ENCODE measurements at places on chromosomes 5 and 9.

GRCh38 chr5:147805030-147805454 is 22.5 kb upstream of the JAKMIP2 start:
- no peak for DNase-seq

DNA sequence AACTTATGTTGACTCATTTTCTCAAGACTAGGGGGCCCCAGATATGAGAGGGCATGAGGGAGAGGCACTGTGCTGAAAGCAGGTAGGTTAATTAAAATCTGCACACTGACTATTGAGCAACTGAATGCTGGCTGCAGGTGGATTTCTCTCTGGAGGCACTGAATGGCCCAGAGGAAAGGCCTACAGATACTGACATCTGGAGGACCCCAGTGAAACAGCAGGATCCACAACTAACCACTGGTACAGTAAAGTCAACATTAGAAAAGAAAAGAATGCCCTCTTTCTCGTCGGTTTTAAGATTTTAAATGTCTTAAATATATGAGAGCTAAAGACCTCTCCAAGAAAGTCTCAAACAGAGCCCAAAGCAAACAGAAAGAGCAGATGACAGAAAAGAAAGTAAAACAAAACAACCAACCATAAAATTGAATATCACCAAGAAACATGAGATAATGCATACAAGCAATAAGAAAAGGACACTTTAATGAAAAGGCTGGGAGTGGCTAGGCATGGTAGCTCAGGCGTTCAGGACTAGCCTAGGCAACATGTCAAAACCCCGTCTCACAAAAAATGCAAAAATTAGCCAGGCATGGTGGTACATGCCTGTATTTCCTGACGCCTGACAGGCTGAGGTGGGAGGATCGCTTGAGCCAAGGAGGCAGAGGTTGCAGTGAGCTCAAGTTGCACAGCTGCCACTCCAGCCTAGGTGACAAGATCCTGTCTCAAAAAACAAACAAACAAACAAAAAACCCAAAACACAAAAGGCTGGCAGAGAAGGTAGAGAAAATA is 43.3 kb downstream of the PUM3 start:
- no peak for DNase-seq

DNA sequence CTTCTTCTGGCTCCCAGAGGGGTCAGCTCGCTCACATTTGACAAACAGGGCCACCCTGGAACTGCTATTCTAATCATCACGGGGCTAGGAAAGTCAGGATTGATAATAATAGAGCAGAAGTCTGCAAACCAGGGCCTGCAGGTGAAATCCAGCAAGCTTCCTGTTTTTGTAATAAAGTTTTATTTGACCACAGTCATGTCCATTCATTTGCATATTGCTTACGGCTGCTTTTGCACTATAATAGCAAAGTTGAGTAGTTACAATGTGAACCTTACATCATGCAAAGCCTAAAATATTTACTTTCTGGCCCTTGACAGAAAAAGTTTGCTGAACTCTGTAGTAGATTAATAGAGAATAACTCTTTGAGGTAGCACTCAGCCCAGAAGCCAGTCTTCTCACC is 63.2 kb upstream of the CTXN3 start:
- DNase-seq = no peak

- no peak for DNase-seq
Observed at GRCh38 chr9:132697230-132697629, 27.0 kb downstream of the GTF3C4 start.

- DNase-seq = no peak
Observed at GRCh38 chr9:7083192-7083591, 325.4 kb downstream of the KDM4C start.

DNA sequence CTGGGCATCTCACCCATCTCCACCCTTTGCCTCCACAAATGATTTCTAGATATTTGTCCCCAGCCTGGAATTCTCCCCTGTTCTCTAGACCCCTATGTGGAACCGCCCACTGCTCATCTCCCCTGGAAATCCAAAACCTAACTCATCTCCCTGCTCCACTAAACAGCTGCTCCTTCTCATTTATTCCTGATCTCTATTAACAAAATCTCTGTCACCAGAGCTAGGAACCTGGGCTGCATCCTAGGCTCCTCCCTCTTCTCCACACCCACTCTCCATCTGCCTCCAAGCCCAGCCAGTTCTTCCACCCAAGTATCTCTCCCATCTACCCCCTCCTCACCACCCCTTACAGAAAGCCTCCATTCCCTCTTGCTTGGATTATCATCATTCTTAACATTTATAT is 24.0 kb upstream of the SYNPO start:
- no peak for DNase-seq

- no peak for DNase-seq
Observed at GRCh38 chr5:96228408-96228807, 204.6 kb downstream of the PCSK1 start.

DNA sequence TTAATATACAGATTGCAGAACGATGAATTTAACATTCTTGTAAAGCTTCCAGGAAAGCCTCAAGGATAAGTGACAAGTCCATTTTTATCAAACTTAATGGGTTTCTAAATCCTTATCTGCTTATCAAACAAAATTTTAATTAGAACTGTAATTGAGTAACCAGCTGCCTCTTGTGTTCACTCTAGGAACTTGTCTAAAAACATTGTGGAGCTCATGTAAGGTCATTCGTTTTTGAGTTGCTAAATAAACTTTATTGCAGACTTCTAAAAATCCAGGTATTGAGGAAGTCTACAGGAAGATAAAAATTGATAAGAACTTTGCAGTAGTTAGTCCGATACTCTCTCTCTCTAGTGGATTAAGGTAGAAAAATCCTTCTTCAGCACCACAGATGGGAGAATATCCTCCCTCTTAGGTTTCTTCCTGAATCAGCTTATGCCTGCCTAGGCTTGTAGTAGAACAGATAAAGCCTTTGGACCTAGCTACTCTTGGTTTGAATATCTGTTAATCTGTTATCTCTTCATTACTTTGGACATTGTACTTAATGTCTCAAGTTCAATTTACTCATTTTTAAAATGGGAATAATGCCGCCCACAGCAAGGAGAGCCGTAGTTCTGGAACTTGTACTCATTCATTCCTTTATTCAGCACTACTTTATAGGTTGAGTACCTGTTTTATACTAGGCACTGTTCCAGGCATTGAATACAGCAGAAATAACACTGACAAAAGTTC is 60.0 kb upstream of the DHFR start:
- DNase-seq = no peak

- DNase-seq = no peak
Observed at GRCh38 chr5:170159101-170159698, 53.5 kb downstream of the FOXI1 start.

GRCh38 chr9:94740145-94740840 is 13.8 kb downstream of the AOPEP start:
- no peak for DNase-seq

- DNase-seq = no peak
Observed at GRCh38 chr9:71774920-71775319, 6.6 kb upstream of the CEMIP2 start.

- DNase-seq = no peak
Observed at GRCh38 chr5:9409413-9409960, 136.4 kb downstream of the SEMA5A start.

DNA sequence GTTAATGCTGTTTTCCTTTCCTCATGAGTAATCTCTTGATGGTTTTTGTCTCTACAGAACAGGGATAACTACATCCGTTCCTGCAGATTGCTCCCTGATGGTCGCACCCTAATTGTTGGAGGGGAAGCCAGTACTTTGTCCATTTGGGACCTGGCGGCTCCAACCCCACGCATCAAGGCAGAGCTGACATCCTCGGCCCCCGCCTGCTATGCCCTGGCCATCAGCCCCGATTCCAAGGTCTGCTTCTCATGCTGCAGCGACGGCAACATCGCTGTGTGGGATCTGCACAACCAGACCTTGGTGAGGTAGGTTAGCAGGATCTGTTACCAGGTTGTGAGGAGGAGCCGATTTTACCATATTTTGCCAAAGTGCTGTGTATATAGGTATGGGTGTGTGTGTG is 148.2 kb downstream of the TLE4 start:
- DNase-seq = no peak

DNA sequence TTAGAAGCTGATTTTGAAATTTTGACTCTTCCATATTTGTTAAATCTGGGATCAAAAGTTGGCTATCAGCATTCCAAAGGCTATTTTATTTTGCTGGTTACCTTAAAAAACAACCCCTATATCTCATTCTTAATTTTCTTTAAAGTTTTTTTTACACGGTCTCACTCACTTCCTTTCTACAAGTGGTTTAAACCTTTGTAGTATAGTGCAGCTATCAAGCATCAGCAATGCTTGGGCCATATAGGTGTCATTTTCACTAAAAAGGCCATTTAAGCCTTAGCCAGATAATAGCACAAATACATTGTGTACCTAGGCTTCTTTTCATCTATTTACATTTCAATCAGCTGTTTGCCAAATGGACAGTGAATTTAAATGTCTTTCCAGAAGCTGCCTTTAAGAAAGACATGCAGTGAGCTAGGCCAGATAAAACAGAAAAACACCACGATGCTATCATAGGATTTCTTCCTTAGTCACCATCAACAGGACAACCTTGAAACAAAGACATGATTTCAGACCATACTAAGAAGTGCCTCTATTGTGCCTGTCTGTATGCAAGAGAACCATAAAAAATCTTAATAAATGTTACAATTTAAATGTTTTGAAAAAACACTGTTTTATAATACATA is 104.2 kb downstream of the RAPGEF6 start:
- no peak for DNase-seq

GRCh38 chr9:4678679-4679267 is 596 bp upstream of the CDC37L1 start:
- DNase-seq = no peak

DNA sequence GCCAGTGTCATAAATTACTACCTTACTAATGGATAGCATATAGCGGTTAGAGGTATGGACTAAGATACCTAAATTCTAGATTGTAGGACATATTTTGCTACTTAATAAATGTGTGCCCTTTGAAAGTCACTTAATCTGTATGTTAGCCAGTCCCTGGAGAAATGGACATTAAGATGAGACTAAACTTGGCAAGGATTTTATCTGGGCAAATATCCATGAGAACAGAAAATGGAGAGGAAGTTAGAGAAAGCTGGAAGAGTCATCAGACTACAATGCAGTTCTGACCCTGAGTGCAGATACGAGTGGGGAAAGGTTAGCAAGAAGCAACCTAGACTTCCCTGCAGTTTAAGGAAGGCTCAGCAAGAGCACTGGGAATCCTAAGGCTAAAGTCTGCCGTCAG is 33.0 kb downstream of the TBCA start:
- DNase-seq = no peak

- peak; percentile 26 for DNase-seq
Observed at GRCh38 chr5:114360816-114361723, 800 bp upstream of the KCNN2 start.

- DNase-seq = no peak
Observed at GRCh38 chr9:125995706-125996105, 248.5 kb downstream of the PBX3 start.

GRCh38 chr5:69213513-69214215 is 21.0 kb upstream of the CDK7 start:
- DNase-seq = no peak

GRCh38 chr5:179371681-179372680 is 26.7 kb upstream of the ADAMTS2 start:
- DNase-seq = no peak

- DNase-seq = no peak
Observed at GRCh38 chr9:136244122-136244968, 1.3 kb downstream of the QSOX2 start.

GRCh38 chr9:126066131-126066530 is 260.5 kb upstream of the MVB12B start:
- DNase-seq = no peak

GRCh38 chr5:116467465-116467843 is 107.2 kb downstream of the SEMA6A start:
- no peak for DNase-seq

- no peak for DNase-seq
Observed at GRCh38 chr9:130879863-130880411, 16.7 kb downstream of the QRFP start.

DNA sequence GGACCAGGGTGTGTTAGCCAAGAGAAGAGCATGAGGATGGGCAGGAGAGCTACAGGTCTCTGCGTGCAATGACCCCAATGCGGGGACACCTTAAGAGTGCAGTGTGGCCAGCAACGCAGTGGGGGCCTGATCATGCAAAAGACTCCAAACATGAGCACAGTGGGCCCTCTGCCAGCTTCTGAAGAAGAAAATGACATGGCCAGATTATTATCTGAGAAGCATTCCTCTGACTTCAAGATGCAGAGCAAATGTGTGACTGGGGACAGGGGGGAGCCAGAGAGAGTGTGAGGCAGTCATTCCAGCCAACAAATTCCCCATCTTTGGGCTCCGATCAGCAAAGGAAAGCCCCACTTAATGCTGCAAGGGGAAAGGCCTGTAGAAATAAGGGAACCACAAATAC is 229.4 kb downstream of the CDK5RAP2 start:
- DNase-seq = no peak

DNA sequence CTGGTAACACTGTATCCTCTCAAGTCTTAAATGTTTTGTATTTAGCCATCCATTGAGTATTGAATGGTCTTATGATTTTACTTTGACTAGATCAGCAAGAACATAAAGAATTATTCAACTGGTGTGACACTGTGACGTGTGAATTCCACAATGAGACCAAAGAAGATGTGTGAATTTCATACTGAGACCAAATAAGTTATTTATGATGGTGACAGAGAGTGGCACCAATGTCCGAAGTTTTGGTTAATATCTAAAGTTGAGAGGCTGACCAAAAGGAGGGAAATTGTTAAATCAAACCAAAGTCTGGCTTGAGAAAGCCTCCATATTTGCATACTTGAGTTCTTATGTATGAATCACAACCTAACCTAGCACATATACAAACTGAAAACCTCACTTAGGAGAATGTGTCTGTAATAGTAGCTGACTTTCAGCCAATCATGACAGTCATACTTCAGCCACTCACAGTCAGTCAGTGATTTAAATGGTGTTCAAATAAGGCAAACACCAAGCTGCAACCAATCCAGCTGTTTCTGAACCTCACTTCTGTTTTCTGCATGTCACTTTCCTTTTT is 31.5 kb upstream of the FAM170A start:
- DNase-seq = no peak

- no peak for DNase-seq
Observed at GRCh38 chr5:146130440-146131045, 25.2 kb upstream of the PLAC8L1 start.

DNA sequence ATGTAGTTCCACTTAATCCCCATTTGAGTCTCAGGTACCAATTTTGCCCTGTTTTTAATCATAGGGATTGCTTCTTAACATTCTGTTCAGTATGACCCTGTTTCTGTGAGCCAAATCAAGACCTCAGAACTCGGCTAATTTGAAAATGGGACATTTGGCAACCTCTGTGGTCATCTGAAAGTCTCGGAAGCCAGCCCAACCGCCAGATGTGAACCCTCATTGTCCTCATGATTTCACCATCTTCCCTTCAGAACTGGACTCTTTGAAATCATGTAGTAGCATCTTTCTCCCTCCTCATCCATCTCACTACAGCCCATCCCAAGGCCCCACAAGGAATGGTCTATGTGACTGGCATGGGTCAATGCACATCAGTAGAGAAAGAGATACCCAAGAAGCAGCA is 88.9 kb downstream of the S1PR3 start:
- peak; percentile 37 for DNase-seq

DNA sequence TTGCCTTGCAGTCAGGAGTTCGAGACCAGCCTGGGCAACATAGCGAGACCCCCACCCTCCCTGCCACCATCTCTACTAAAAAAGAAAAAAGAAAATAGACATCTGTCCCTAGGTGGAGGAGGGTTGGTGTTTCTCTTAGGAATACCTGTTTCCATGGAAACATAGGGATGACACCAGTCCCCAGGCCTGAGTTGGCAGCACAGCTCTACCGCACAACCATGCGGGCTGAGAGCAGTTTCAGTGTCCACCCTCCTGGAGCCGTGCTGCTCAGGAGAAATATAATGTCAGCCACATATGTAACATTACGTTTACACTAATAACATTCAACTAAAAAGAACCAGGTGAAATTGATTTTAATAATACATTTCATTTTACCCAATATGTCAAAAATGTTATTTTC is 39.3 kb upstream of the CDK20 start:
- no peak for DNase-seq

Data from colonic mucosa (tissue), 4 donors.